ENCODE measurements at places on chromosomes 16 and 17.

DNA sequence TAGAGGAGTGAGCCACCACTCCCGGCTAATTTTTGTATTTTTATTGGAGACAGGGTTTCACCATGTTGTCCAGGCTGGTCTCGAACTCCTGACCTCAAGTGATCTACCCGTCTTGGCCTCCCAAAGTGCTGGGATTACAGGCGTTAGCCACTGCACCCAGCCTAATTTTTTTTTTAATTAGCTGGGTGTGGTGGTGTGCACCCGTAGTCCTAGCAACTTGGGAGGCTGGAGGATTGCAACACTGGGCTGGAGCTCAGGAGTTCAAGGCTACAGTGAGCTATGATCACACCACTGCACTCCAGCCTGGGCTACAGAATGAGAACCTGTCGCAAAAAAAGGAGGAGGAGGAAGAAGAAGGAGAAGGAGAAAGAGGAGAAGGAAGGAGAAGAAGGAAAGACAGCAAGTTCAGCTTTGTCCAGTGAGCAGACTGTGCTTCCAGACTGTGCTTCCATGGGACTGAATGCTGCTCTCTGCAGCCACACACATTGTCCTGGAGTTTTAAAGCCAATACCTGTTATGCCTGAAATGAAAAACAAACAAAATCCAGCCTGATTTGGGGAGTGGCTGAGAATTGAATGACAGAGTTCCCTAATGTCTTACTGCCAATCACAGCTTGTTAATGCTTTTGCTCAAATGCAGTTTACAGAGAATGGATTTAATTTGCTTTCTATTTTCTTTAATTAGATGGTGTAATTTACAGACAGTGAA is 2.8 kb upstream of the TNFRSF13B start:
- DNase-seq, result no peak

GRCh38 chr17:17431605-17432004 is 45.2 kb upstream of the MED9 start:
- no peak for DNase-seq

DNA sequence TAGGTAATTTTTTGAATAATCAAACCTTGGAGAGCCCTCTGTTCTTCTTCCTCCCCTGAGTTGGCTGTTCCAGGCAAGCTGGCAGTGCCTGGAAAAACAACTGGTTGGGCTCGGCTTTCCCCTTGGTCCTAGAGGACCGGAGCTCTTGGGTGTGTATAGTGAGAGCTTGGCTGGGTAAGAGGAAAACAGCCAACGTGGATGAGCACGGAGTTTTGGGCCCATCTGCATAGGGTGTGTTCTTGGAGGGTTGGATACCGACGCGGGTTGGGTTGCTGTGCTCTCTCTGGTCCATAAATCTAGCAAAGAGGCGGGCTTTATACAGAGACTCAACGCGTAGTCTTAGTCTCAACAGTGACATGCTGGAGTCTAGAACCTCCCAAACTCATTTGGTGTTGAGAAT is 23.2 kb downstream of the ITGB3 start:
- DNase-seq, result no peak

- DNase-seq, result no peak
Observed at GRCh38 chr17:28975646-28976045, 24.3 kb upstream of the PHF12 start.

DNA sequence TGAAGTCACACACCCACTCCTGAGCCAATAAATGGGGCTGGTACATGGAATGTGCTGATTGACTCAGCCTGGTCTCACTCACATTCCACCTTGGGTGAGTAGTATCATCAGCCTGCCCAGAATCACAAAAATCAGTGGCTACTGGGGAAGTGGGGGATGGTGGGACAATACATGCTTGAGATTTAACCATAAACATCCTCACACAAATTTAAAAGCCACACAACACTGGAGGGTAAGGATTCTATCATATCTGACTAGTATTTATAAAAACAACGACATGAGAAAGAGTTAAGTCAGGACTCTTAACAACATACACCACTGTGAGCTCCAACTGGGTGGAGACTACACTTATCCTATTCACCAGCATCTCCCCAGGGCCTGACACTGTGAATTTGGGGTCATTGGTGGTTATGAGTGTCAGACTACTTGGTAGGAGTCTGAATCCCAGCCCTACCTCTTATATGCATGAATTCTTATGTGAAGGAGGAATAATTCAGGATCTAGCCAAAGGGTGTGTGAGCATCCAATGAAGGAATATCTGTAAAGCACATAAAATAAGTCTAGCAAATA is 26.0 kb upstream of the IRX6 start:
- no peak for DNase-seq

- no peak for DNase-seq
Observed at GRCh38 chr17:3475251-3475685, 529 bp upstream of the ASPA start.

DNA sequence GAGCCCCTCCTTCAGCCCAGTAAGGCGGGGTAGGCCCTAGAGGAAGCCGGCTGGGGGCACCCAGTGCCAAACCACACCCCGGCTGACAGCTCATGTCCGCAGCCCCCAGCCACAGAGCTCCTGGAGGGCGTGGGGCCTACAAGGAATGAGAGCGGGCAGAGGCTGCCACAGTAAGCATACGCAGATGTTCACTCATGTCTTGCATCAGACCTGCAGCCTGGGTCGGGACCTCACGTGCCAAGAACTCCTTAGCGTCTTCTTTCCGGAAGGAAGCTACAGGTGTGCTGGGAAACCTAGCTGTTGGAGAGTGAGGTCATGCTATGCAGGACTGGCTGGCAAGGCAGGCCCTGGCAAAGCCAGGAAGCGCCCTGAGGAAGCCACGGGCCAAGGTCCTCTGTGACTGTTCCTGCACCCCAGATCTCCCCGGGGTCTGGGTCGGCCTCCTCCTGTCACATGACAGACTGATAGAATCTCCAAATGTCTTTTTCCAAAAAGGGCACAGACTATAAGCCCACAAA is 1.6 kb downstream of the ZNF598 start:
- DNase-seq, result no peak

DNA sequence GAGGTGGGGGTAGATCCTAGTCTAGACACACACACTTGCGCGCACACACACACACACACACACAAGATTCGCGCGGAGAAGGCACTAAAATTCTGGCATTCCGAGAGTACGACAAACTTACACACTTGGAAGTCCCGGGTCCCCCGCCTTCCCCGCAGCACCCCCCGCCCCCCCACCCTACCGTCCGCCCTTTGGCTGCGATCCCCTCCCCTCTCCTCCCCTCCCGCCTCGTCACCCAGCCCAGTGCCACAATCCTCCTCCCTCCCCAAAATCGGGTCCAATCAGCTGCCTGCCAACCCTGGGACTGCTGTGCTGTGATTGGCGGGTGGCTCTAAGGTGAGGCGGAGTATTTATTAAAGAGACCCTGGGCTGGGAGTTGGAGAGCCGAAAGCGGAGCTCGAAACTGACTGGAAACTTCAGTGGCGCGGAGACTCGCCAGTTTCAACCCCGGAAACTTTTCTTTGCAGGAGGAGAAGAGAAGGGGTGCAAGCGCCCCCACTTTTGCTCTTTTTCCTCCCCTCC is at the start of gene SOX9:
TSS of gene SOX9 (plus strand) at position 379 of the 522 bp plus-strand sequence. CDS start 372 bp downstream, outside the sequence.
- no peak for DNase-seq

DNA sequence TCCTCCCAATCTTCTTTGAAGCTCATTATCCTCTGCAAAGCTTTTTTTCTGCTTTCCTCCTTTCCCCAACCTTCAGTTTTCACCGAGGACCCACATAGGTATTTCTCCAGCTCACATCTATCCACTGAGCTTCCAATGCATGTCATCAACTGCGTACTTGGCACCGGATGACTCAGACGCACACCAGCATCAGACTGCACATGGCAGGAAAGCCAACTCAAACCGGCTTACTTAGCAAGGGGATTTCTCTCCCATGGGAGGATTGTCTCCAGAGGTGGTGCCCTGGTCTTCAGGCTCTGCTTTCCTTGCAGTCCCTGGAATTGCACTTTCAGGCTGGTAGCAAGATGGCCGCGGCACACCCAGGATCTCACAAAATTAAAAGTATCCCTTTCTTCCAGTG is 1.7 kb upstream of the AKTIP start:
- DNase-seq, result no peak

- DNase-seq, result no peak
Observed at GRCh38 chr16:50842589-50842988, 100.7 kb downstream of the CYLD start.

DNA sequence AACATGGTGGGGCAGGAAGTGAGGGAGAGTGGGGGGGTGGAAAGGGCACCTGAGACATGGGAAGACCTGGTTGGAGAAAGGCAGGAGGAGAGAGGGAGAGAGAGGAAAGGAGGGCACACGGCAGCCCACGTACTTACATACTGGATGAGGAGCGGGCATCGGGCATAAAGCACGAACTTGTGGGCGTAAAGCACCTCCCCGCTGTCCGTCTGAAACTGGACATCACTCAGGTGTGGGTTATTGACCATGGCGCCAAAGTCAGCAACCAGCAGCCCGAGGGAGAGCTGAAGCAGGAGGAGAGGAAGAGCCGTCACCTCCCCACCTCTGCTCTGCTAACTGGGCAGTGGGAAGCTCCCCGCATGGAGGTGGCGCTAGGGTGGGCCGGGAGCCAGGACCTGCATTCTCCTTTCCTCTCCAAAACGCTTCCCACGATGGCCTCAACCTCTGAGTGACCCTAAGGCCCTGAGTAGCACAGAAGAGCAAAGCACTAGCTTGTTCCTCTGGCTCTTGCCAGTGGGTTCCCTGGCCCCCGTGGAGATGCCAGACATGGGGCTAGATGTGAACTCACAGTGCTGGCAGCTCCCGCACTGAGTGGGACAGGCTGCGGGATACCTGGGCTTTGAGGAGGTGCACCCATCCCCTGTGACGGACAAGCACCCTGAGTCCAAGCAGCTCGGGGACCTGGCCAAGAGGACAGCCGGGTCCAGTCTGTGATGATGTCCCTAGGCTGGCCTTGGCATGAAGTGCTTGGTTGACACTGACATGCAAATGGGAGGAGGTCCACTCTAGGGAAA is 16.9 kb downstream of the SLX4 start:
- no peak for DNase-seq

DNA sequence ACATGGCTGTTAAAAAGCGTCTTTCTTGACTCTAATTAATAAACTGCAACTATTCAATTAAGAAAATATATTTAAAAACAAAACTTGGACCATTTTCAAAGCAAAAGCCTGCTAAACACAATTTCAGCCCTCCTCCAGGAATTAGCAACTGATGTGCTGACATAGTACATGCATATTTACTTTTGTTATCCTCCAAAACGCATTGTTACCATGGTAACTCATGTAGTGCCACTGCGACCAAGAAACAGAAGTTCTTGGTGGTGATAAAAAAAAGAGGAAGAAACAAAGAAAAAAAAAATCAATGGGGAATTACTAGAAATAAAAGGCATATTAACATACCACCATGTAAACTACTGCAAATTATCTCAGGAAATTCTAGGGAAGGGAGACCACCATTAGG is 793.4 kb upstream of the CDH8 start:
- DNase-seq, result no peak

DNA sequence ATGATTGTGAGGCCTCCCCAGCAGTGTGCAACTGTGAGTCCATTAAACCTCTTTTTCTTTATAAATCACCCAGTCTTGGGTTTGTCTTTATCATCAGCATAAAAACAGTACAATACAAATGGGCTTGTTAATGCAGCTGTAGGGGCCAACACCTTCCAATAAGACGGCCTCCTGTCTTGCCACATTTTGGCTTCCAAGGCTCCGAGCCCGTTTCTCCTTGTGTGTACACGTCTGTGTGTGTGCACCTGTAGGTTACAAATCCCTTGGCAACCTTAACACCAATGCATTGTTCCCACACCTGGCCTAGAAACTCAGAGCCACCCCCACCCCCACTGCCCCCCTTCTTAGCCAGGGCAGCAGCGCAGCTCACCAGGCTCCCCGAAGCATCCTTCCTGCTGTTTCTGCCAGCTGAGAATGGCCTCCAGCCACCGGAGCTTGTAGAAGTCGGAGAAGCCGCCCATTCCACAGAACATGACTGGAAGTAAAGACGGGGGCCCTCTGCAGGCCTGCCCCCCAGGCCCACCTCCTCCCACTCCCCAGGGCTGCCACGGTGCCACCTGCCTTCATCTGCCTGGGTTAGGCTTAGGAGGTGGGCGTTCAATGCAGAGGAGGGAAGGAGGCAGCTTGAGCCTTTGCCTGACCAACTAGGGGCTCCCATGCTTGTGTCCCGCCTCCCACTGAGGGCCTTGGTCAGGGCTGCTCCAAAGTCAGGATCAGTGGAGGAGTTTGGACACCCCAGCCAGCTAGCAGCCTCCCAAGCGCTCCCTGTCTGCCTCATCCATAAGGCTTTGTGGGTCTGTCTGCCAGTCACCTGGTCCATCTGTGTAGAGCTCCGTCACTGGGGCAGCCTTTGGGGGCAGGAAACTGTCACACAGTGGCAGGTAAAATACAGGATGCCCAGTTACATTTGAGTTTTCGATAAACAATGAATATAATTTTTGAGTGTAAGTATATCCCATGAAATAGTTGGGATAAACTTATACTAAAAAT is 10.6 kb downstream of the C16orf89 start:
- no peak for DNase-seq

DNA sequence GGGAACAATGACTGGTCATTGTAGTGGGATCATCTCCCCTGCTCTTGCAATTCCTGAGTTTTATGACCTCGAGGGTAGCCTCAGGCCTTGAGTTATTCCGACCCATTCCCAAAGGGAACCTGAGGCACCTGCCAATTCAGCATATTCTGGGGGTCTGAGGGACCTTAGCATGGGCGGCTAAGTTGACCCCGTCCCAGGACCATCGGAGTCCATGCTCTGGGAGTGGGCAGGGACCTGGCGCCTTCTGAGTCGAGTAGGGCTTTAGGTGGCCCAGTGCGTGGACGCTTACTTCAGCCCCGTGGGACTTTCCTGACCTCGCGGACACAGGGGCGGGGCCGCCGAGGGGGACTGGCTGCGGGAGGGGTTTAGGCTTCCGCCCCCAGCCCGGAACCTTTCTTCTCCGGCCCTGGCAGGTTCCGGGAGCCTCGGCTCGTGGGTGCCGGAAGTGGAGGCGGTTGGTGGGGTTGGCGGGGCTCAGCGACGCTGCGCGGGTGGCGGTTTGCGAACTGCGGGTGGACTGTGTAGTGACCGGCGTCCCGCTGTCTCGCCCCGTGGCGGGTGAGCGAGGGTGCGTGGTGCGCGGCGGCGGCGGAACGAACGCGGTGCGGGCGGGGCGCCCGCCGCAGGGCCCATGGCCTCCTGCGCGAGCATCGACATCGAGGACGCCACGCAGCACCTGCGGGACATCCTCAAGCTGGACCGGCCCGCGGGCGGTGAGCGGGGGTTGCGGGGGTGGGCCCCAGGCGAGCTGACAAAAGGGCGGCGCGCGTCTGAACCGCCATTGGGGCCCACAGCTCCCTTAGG is at the start of gene EDC4:
TSS of gene EDC4 (plus strand) at position 422 of the 804 bp plus-strand sequence. CDS start at position 632, 210 bp downstream.
- DNase-seq, result peak; percentile 84

DNA sequence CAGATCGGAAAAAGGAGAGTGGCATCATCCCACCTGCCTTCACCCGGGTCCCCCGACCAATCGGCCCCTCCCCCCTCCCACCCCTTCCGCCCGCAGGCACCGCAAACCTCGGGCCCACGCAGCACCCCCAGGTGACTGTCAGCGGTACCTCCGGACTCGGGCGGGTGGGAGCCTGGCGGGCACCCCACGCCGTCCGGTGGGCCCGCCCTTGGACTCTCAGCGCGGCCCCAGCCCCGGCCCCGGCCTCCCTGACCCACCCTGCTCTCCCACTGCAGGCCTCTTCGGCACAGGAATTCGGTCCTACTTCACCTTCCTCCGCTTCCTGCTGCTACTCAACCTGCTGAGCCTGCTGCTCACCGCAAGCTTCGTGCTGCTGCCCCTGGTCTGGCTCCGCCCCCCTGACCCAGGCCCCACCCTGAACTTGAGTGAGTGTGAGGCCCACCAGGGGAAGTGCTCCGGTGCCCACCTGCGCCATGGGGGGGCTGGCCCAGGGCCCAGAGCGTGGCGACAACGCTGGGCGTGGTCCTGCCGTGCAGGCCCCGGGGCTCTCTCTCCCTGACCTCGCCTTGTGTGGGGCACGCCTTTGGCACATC is 1.6 kb downstream of the TMC8 start:
- DNase-seq, result peak; percentile 83

- DNase-seq, result no peak
Observed at GRCh38 chr17:14604591-14605266, 303.8 kb downstream of the HS3ST3B1 start.

All from CD8-positive, alpha-beta memory T cell (primary cell).